Amygdala (tissue), 56 donors: ENCODE measurements at places on chromosomes 2 and 18.

DNA sequence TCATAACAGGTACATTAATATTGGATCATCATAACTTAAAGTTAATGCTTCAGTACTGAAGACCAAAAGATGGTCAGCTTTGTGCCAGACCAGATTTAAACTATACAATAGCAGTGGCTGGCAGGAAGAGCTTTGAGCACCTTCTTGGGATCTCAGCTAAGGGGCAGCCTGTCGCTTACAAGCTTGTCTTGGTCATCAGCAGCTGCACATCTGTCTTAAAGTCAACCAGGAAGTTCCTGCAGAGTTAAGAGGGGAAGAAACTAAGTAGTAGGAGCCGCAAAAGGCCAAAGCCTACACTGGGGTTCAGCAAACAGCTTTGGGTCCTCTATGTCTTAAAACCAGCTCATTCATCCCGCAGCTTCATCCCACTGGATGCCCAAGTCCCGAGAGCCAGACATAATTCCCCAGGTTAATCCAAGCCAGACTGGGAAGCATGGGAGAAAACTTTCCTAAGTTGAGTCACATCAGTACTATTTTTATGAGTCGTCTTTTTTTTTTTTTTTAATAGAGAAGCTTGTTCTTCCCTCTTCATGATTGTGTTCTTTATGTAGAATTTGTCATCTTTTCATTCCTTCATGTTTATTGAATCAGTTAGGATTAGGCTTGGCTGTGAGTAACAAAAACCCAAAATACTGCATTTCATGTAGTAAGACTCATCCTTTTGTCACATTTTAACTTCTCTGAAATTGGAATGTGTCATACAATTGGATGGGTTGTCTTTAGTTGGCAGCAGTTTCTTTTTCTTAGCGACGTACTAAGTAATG, 59.3 kb downstream of the SERTAD2 start:
- no peak for DNase-seq

DNA sequence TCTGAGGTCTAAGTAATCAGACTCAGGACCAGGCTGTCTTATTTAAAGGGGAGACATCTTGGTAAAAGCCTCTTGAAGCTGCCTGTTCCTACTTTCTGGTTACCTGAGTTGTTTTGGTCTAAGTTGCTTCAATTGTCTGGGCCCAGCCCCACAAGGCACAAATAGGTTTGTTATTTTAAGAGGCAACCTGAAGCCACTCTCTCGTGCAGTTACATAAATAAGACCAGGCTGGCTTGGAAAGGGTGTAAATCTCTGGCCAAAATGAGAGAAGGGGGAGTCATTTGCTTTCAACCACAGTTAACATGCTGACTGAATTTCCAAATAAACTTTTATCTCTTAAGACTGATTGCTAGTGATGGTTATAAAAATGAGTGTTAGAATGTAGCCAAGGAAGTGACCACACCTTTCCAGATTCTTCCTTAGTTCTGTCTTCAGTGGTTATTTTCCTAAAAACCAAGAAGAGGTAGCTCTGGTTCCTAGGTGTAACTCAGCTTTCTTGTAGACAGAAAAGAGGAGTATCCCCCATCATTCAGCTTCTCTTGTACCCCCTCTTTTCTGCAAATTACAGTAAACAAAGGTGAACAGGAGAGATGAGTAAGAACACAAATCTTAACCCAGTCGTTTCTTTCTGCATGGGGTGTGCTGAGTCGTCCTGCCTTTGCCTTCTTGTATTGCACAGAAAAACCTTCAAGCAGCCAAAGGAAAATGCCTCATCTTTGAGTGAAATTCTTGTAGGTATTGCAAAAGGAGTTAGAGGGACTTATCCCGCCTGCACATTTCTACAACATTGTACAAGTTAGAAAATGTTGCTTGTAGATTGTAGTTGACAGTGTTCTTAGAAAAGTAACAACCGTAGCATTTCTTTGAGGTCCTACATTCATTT, 161.5 kb upstream of the NT5C1B start:
- DNase-seq: no peak

DNA sequence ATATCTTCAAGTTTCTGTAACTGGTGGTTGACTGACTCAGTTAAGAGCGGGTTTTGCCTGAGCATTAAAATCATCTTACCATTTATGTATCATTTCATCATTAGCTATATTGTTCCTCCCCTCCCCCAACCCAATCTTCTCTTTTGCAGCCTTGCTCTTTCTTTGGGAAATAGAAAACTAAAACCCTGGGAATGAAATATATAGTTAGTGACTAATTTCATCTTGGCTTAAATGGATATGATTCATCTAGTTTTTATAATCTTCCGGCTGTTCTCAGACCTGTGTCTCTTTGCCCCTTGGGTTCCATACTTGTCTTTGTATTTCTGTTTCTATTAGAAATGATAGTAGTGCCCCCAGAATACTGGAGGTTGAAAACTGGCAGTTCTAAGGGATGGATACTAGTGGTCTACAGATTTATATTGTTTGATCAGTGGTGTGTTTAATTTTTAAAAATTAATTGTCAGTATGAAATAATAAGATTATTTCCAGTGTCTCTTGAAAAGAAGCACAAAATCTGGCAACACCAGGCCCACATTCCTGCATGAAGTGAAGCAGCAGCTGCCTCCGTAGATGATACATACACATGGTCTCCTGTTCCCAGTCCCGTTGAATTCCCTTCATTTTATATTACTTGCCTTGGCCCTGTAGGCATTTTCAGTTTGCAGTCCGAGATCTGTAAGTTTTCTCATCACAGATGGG, 44.5 kb downstream of the PHLPP1 start:
- no peak for DNase-seq

DNA sequence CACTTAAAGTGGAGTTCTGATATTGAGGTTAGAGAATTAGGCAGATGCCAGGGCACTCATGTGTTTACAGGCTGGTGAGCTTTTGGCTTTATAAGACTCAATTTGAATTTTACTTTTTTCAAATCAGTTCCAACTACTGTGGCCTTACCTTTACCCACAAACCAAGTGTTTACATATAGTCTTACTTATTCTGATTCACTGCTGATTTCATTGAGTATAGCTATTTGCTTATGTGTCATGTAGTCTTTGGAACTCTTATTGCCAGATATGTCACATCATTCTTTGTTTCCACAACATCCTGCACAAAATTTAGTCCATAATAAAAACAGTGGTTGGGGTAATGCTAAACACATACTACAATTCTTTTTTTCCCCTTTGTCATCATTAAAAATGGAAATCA, 96.5 kb downstream of the XIRP2 start:
- no peak for DNase-seq

DNA sequence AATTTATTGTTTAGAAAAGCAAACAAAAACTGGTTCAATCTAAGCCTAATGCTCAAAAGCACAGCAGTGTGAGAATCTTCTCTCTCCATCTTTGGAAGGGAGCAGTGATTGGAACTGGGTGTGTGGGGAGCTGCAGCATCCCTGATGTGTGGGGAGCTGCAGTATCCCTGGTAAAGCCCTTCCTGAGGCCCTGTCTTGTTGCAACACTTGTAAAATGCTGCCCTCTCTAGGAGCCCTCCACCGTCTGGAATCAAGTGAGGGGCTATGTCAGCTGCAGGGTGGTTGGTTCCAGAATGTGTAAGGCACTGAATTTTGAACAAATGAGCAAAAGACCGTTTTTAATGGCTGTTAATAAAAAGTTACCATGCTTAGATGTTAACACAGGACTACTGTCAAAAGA, 147.7 kb upstream of the RAB12 start:
- DNase-seq: no peak

DNA sequence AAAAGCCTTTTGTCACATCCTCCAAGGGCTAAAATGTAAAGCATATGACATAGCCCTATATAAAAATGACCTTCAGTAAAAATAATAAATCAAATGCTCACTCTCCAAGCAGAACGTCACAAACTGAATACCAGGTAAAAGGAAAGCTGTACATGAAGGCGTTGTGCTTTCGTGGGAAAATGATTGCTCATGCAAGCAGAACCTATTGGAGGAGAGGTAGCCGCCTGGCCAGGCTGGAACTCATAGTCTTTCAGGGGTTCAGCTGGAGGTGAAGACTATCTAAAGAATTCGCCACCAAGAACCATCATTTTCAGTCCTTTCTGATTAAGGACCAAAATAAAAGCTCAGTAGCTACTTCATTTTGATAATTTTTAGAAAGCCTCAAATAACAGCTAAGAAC, 44.7 kb downstream of the ANKRD44 start:
- DNase-seq: no peak
